Fibroblast of skin of back (primary cell): ENCODE measurements at places on chromosomes 12 and 14.

DNA sequence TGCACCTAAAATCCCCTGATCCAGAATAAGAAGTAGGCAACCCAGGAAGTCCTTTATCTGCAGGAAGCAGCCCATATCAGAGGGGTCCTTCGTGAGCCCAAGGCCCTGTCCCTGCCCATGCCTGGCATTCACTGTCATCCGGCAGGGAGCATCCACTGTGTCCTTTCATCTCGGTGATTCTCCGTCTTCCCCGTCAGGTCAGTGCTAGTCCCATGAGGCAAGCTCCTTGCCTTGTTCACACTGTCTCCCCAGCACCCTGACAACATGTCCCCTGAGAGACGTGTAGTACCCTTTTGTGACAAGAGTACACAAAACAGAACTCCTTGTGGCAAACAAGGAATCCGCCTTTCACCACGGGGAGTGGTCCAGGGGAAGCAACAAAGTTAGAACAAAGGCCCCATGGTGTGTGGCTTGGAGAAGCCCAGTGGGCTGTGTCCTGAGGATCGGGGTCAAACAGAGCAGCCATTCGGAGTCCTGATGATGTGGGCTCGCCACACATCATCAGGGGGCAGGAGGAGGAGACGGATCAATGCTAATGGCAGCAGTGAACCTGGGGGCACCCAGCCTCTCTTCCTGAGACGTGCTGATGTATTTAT, 112.1 kb downstream of the DICER1 start:
- DNase-seq: no peak

DNA sequence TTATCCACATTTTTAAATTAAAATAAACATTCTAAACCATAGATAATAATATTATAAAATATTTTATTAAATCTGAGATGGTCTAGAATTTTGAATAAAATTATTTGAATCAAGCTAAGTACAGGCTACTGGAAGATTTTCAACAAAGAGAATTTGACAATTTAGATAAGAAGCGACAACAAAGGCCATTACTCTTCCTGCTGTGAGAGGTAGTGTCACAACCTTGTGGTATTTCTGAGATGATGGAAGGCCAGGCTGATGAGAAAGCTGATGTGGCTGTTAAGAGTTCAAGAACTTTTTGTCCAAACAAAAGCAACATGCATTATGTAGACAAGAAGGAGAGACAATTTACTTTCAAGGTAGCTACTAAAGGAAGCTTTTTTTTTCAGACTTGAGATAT, 43.7 kb upstream of the CNTN1 start:
- DNase-seq: no peak

- no peak for DNase-seq
Measured at GRCh38 chr14:31253746-31254471, 46.3 kb upstream of the HECTD1 start.

DNA sequence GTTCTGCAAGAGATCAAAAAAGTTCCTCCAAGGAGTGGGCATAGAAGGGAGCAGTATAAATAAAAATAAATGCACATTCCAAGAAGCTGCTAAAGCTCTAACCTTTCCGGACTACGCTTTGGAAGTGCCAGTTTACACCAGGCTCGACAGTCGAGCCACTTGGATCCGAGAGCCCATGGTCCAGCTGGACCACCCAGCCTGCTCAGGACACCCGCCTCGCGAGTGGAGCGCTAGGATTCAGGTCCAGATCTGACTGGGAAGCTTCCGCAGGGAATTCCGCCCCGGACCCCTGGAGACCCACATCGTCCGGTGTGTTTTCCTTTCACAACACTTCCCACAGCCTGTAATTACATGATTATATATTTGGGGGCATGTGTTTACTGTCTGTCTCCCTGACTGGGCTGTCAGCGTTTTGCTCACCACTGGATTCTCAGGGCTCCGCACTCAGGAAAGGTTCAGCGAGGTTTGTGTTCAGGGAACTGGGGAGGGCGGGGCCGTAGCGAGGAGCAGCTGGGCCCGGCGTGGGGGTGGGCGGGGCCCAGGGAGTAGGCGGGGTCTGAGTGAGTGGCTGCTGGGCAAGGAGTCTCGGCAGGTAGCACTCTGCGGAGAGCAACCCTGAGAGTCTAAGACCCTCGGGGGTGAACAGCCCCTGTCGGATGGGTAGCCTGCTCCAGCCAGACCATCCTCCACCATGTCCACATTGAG, 52.3 kb upstream of the TMEM263 start:
- peak; percentile 55 for DNase-seq

GRCh38 chr12:91687052-91688017, 458.3 kb downstream of the BTG1 start:
- DNase-seq: peak; percentile 52

DNA sequence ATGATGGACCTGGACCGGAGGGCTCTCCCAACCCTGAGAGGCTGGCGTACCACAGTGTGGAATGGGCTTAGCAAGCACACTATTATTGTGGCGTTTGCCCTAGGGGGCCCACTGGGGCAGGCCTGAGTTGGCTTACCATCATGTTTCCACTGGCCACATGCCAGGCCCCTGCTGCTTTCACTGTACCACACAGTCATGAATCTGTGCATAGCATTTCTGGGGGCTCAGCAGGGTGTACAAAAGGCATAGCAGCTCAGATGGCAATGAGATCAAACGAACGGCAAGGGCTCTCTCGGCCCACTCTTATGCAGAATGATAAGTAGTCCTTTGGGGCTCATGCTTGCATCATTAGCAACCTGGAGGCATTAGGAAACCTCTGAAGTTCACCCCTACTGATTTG, 137.0 kb upstream of the HIF1A start:
- peak; percentile 94 for DNase-seq
